ENCODE measurements at places on chromosomes 16 and 17. TPM values are rescaled to one million over a fixed set of nuclear protein-coding genes. Genes with fewer than 3 reads are reported as not detected.

DNA sequence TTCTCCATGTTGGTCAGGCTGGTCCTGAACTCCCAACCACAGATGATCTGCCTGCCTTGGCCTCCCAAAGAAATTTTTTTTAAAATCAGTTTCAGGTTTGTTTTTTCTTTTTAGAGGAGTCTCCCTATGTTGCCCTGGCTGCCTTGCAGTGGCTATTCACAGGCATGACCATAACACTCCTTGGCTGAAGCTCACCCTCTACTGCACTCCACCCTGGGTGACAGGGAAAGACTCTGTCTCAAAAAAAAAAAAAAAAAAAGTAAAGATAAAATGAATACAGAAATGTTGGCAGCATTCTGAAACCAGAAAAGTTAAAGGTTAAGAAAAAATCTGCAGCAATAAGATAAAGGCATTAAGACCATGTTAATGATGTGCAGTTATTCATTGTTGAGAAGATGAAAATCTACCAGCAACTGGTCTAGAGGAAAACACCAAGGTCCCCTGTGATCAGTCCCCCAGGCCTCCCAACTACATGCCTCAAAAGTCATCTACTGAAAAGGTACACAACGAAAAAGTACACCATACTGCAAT is 15.1 kb downstream of the YWHAE start:
- no peak for DNase-seq

- DNase-seq, result no peak
Observed at GRCh38 chr16:8725513-8726178, 51.2 kb downstream of the ABAT start.

- DNase-seq, result peak; percentile 92
Observed at GRCh38 chr17:61862975-61863800, at the start of gene BRIP1. Gene BRIP1 (minus strand): TSS chr17:61863528. CDS start chr17:61861539, 1,989 bp downstream.

DNA sequence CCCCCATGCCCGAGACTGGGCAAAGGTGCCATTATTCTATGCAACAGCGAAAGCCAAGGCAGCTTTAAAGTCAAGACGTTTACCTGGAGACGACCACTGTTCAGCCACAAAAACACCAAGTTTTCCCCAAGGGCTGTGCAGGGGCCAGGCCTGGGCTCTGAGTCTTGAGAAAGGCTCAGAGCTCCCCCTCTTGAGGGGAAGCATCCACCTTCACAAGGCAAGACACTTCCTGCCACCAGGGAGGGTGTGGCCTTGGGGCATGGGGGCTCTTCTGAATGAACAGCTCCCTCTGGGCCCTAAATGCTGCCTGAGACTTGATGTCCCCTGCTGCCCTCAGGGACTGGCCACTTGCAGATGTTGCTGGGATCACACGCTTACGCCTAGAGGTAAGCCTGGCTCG is 26.5 kb downstream of the PDIA2 start:
- no peak for DNase-seq

DNA sequence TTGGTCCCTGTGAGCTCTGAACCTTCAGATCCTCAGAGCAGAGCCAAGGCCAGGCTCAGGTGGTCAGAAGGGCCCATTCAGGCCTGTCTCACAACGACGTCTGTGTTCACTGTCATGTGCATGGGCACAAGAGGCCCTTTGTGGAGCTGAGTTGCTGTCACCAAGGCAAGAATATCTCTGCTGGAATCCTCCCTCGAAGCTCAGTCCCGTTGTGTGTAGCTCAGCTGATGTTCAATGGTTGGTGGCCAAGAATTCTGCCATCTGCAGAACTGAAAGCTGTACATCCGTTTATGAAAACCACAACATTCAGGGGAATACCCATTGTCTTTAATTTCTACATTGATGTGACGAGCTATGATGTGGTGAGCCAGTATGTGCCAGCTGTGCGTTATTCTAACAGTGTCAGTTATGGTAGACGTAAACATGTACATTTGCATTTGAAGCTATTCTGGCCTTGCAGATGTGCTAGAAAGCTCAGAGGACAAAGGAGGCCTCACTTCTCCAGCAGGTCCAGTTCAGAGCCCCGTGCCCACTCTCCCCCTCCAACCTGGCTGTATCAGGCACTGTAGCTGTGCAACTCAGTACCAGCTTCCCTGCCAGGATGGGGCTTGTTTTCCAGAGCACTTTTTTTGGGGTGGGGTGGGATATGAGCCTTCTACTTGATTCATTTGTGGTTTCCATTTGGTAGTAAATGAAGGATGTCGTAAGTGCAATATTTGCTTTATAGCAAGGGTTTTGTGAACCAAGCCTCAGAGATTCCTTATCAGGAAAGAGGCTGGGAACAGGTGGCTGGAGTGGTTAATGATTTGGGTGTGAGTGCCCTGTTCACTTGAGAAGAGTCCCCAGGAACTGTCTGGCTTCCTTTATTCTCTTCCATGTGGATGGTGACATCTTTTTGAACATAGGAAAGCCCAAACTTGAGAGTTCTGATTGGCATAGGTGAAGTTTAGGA is 56.1 kb downstream of the B9D1 start:
- DNase-seq, result no peak

GRCh38 chr17:44848257-44848795 is 643 bp downstream of the HIGD1B start:
- DNase-seq, result no peak

- DNase-seq, result no peak
Observed at GRCh38 chr16:68802190-68802589, 41.1 kb upstream of the TANGO6 start.

DNA sequence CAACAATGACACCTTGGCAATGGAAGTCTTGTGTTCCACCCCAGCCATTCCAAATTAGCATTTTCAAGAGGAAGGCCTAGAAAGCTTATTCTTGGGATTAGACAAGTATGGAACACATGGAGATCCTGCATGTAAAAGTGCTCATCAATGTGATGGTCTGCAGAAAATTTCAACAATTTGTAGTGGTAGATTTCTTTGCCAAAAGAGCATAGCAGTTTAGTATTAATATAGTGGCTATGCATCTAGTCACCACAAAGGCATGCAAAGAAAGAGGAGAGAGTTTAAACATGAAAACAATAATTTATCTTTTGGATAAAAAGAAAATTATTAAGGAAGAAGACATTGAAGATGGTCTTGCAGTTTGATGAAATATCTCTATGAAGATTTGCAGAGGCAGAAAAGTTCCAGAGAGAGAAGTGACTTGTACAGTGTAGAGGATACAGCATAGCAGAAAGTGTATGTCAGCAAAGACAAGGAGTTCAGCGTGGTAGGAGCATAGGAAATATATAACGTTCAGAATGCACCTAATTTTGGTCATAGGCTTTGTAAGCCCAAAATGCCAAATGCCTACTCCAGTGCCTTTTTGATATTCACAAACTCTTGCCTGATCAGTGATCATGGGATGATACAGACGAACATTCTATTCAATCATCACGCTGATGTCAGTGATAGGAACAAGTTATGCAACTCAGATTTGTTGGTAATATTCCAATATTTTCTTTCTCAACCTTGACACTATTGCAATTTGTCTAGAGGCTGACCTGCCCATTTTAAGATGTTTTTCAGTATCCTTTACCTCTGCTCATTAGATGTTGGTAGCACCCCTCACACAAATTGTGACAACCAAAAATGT is 727.9 kb upstream of the SOX9 start:
- DNase-seq, result no peak

- DNase-seq, result no peak
Observed at GRCh38 chr16:90070440-90070839, 6.7 kb downstream of the PRDM7 start.

- DNase-seq, result no peak
Observed at GRCh38 chr17:46178550-46179214, 14.5 kb downstream of the KANSL1 start.

- DNase-seq, result no peak
Observed at GRCh38 chr17:65593855-65594845, 32.7 kb upstream of the AXIN2 start.

DNA sequence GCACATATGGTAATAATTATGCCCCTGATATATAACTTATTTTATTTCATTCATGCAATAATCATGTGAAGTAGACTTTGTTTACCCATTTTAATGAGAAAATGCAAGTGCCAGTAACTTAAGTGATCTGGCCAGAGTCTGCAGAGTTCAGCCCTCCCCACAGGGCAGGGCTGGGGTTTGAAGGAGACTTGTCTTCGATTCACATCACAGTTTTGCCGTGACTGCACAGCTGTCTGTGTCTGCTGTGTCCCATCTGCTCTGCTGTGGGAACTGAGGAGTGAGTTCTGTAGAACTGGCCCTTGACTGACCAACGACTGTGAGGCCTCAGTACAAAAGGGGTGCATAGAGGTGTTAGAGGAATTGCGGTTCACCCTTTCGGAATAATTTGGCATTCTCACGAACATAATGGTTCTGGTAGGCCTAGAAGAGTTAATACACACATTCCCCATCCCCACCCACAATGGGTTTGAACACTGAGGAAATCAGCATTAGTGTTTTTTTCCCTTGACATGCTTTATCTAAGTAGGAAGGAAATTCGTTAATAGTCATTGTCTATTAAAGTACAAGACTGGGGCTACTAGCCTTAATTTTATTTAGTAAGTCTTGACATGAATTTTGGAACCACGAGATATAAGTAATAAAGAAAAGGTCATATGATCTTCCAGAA is 113.6 kb upstream of the MON1B start:
- no peak for DNase-seq

DNA sequence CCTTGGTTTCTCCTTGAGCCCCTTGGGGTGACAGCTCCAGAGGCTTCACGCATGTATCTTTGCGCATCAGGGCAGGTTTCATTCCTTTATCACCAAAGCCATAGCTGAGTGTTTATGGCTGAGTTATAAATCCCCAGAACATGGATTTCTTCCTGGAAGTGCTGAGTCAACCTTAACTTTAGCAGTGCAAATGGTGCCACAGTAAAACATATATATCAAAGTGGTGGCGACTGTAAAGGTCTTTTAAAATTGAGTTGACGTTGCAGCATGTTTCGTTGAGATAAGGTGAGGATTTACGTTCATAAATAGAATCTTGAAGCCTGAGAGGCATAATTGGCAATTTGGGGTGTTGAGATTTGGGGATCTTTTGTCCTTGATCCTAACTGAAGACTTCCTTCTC is 214.1 kb downstream of the HS3ST4 start:
- no peak for DNase-seq

DNA sequence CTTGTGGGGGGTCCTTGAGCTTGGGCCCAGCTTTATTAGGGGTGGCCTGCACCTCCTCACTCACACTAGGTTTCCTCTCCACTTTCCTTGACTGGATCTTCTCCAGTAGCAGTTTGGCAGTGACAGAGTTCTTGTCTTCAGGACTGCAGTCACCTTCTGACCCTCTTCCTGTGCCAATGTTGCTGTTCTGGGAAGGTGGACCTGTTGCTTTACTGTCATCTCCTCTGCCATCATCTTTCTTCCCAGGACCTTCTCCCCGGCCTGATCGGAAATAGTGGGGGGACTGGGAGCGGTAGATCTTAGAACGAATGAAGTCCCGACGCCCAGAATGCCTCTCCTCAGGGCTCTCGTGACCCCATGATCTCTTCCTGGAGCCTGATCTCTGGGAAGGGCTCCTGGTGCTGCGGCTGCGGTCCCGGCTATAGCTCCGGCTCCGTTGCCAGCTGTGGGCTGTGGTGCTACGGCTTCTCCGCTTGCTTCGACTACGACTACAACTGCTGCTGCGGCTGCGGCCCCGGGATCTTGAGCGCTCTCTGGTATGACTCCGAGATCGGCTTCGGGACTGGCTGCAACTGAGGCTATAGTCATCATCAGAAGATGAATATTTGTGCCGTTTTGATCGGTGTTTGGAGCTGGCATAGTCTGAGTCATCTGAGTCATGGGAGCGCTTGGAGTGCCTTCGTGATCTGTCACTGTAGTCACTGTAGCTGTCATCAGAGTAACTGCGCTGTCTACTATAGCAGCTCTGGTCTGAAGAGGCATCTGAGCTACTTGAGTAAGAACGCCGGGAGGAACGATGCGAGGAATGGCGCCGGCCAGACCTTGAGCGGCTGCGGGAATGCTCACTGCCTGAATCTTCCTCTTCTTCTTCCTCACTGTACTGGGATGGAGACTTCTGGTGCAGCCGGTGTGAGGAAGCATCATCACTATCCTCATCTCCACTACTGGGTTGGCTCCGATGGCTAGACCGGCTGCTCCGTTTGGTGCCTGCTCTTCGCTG is 9.5 kb upstream of the ITGA2B start:
- no peak for DNase-seq

DNA sequence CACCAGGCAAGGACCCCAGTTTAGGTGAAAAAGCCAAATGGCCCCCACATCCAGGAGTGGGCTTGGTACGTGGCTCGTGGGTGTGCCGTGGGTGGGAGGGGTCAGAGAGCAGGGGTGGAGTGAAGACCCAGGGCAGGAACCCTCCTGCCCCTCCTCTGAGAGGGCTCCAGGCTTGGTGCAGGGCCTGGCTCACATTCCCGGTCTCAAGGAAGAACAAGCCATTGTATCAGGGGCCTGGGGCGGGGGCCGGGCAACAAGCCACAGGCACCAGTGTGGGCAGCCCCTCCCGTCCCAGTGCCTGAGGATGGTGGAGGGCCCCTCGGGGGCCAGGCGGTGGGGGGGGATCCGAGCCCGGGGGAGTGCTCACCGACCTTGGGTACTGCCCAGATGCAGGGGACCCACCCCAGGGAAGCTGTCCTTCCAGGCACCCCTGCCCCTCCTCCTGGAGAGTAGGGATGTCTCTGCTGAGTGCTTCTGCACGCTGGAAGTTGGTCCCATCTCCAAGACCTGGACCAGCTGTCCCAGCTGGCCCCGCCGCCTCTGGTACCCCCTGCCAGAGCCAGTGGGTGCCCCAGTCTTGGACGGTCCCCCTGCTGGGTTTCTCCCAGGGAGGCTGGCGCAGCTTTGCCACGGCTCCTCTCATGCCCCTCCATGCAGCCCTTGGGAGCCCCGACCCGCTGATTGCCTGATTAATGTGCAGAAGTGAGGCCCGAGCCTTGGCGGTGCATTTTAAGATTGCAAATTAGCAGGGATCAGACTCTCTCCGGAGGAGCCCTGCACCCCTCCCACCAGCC is 83.7 kb downstream of the RTN4RL1 start:
- no peak for DNase-seq

Gene TP53TG3F
- not detected for total RNA-seq

Gene KRTAP4-1
- total RNA-seq, result 0.34 TPM

Gene CPHXL2
- not detected for total RNA-seq

Gene ODF4
- not detected for total RNA-seq

Gene TBC1D3G
- not detected for total RNA-seq
